ENCODE measurements at places on chromosomes 4 and X. TPM values are rescaled to one million over a fixed set of nuclear protein-coding genes. Genes with fewer than 3 reads are reported as not detected.

CPLX1 gene
- 0.57 TPM for polyA plus RNA-seq

PWWP3B gene
- not detected for polyA plus RNA-seq

GRCh38 chr4:6499238-6499600 lies 26.8 kb upstream of the PPP2R2C start:
- DNase-seq: no peak

DNA sequence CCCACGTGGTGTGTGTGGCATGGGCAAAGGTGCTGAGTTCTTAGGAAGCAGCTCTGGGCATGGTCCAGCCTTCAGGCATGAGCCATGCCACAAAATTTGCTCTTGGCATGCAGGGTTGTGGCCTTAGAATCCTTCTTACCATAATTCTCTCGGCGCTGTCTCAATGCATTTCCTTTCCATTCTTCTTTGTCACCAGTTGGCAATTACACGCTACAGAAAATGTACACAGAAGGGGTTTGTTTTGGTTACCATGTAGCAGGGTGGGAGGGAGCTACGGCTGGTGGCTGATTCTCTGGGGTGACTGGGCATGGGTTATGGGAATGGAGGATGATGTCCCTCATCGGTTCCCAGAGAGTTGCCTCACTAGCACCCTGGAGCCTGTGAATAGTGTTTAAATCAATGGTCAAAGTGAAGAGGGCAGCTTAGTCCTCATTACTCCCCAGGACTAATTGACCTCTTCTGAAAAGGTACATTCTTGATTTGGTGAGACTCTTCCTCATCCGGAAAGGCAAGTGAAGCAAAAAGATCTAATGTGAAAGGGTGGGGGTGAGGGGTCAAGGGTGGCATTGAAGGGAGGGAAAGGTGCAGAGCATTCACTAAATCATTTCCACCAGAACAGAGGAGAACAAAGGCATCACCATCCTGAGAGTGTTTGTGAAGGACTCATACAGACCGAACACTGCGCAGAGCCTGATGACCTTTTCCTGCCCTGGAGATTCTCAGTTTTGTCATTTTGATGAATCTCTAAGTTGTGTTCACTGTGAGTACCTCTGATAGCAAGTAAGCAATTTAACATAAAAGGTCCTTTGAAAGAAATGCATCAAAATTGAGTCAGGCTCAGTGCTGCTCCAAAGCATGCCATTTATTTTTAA lies 199.8 kb upstream of the SFRP2 start:
- DNase-seq: no peak

GRCh38 chr4:154164931-154165839 lies 326.4 kb downstream of the DCHS2 start:
- DNase-seq: no peak

DNA sequence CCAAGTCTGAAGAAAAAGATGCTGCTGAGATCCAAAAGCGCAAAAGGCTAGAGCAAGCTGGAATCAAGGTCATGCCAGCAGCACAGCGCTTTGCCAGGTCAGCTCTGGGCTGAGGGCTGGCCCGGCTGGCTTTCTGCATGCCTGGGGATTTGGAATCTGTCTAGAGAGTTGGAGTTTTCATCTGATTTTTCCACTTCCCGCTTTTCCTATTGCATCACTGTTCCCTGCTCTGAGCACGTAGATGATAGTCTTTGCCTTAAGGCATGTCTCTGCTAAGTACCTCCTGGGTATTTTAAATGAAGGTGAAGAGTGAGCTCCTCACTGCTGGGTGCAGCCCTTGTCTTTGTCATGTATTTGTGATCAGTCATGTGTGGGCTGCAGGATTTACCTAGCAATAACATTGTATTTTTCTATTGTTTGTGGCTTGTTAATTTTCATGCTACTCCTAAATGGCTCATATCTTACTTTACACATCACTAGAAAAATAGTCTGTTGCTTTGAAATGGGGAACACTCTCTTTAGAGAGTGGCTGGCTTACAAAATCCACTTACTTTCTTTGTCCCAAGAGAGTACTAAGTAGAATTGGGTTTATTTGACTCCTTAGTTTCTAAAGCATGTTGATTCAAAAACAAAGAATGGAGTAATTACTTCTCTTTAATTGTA lies 82.8 kb downstream of the LIMCH1 start:
- no peak for DNase-seq

PPP4R3C gene
- polyA plus RNA-seq: not detected

NR3C2 gene
- 0.20 TPM for polyA plus RNA-seq

GRCh38 chr4:34422472-34423175 lies 1821.7 kb downstream of the ARAP2 start:
- no peak for DNase-seq

DNA sequence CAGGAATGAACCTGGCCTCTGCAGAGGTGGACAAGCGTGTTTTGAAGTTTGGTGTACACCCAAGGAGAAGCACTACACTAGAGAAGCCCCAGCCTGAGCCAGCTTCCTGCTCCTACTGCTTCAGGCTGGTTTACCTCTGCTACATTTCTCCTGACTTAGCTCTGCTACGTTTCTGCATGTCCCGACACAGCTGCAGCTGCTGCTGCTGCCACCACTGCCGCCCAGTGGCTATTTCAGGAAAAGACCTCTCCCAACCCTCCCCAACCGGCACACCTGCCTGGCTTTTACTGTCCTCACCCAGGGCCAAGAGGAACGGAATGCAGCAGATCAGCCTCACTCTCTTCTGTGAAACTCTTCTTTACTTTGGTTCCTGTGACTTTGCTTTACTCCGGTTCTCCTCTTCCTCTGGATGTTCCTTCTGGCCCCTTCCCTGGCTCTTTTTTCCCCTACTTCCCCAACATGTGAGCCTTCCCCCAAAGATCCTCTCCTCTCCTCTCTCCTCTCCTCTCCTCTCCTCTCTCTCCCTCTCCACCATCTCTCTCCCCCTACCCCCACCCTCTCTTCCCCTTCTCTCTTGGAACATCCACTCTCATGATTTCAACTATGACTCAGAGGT lies 3.1 kb upstream of the P2RY4 start:
- DNase-seq: peak; percentile 23

- DNase-seq: no peak
Measured at GRCh38 chrX:11478026-11478425, 184.8 kb downstream of the AMELX start.

NAT8L gene
- 2.2 TPM for polyA plus RNA-seq

DNA sequence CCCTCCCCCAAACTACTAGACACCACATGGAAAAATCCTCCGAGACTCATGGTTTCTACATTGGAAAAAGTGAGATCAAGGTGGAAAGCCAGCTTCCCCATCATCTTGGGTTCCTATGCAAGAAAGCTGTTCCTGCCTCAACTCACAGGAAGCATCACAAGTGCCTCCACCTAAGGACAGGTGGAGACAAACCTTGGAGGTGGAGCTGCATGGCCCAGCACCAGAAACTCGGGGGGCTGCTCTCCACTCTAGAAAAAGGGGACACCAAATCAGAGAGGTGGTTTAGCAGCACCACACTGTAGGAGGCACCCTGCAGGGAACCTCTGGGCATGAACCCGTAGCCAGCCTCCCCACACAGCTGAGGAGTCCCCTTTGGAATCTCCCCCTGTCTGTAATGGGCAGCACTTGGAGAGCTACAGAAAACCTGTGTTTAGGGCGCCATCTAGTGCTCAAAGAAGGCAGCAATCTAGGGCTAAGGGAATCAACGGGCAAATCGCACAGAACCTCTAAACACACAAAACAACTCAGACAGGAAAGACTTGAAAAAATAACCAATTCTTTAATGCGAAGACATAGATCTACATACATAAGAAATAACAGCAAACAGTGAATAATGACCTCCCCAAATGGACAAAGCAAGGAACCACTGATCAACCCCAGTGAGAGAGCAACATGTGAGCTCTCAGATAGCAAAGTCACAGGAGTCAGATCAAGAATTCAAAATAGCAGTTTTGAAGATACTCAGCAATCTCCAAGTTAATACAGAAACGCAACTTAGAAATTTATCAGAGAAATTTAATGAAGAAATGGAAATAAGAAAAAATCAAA lies 37.0 kb upstream of the ZBTB33 start:
- peak; percentile 35 for DNase-seq

- peak; percentile 55 for DNase-seq
Measured at GRCh38 chr4:124111922-124112321, 600.6 kb downstream of the ANKRD50 start.

IL21 gene
- polyA plus RNA-seq: not detected

- DNase-seq: no peak
Measured at GRCh38 chr4:25799522-25799921, 63.3 kb downstream of the SEL1L3 start.

PSAPL1 gene
- polyA plus RNA-seq: 0.16 TPM

SHROOM2 gene
- 0.97 TPM for polyA plus RNA-seq

DNA sequence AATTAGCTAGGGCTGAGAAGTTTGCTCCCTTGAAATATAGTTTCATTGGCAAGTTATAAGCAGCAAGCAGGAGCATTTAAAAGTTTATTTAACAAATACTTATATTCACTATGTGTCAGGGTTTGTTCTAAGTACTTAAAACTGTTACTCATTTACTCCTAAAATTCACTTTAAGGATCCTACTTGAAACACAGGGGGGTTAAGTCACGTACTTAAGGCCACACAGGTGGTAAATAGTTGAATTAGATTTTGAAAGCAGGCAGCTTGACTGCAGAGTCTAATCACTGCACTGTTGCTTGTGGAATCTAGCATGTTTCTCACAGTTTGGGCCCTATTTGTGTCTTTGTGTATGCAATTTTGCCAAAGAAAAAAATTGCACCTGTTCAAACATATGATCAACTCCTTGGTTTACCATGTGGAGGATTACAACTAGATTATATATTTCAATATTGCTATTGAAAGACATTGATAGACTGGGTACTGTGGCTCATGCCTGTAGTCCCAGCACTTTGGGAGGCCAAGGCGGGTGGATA lies 7.6 kb downstream of the SGMS2 start:
- no peak for DNase-seq

DNA sequence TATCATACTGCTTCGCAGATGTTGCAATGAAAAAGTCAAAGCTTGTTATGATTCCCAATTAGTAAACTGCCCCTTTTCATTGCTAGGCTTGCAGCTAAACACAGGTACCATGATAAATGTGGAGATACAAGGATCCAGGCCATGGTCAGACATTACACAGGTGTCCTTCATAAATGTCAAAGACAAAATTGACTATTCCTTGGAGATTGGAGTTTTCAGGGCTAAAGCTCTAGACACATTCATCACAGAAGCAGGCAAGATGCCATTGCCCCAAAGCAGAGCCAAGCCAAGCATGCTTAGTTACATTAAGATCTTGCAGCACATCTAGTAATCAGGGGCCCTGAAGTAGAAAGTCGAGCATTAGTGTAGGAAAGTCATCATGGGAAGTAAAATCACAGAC lies 111.3 kb upstream of the INTU start:
- no peak for DNase-seq

- no peak for DNase-seq
Measured at GRCh38 chrX:45806410-45807121, 605.9 kb upstream of the DIPK2B start.

- DNase-seq: peak; percentile 1
Measured at GRCh38 chrX:72716766-72717165, 2.7 kb upstream of the PHKA1 start.

- no peak for DNase-seq
Measured at GRCh38 chr4:64883087-64883807, 474.0 kb upstream of the TECRL start.

GRCh38 chr4:26863512-26863911 lies 2.9 kb downstream of the STIM2 start:
- no peak for DNase-seq

MAOB gene
- 19.0 TPM for polyA plus RNA-seq

GRCh38 chrX:118526149-118526548 lies 30.5 kb downstream of the DOCK11 start:
- no peak for DNase-seq

- DNase-seq: no peak
Measured at GRCh38 chr4:66628146-66628545, 917.2 kb downstream of the CENPC start.

GRCh38 chr4:165874072-165874790 lies 1.2 kb downstream of the TLL1 start:
- no peak for DNase-seq

PROM1 gene
- polyA plus RNA-seq: 16.4 TPM

DNA sequence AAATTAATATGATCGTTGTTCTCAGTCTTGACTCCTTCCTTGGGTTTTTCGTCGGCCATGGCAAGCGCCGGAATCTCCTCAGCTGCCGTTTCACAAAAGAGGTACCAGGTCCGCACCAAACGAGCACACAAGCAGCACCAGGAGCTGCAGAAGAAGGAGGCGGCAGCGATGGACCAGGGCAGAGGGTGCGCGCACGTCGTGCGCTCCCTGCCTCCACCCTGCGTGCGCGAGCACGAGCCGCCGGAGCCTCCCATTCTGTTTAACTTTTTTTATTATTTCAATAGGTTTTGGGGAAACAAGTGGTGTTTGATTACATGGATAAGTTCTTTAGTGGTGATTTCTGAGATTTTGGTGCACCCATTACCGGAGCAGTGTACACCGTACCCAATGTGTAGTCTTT lies 158.2 kb downstream of the PLS3 start:
- no peak for DNase-seq

TRIM75 gene
- polyA plus RNA-seq: not detected

TAPT1 gene
- polyA plus RNA-seq: 25.3 TPM

GRCh38 chr4:1187182-1187581 lies 14.8 kb upstream of the SPON2 start:
- no peak for DNase-seq

DNA sequence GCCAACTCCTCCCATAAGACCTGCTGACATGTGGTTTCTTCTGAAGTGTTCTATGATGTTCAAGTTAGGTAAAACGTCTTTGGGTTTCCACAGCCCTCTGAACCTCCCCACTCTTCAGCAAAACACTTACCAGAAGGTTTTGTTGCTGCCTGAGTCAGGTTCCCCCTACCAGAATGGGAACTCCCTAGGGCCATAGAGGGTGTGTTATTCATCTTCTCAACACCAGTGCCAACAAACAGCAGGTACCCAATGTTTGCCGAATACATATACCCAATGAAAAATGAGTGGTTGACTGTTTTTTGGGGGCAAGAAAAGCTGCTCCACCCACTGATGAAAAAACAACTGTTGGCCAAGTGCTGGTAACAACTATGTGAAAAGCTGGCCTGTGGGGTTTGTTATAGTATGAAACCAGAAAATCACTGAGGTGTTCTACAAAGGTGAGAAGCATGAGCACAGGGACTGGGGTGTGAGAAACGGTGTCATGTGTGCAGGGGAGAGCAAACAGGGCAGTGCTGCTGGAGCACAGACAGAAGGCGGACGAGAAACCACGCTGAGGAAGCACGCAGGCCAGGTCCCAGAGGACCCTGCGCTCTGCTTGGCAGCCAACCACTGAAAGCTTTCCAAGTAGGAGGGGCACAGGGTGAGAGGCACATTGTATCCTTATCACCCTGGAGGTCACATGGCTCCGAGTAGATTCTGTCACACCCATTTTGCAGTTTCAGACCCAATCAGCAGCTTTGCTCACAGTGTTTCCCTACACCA lies 28.8 kb downstream of the ATP8A1 start:
- no peak for DNase-seq

PHKA2 gene
- polyA plus RNA-seq: 273 TPM
